ENCODE measurements at places on chromosomes 4 and X.

DNA sequence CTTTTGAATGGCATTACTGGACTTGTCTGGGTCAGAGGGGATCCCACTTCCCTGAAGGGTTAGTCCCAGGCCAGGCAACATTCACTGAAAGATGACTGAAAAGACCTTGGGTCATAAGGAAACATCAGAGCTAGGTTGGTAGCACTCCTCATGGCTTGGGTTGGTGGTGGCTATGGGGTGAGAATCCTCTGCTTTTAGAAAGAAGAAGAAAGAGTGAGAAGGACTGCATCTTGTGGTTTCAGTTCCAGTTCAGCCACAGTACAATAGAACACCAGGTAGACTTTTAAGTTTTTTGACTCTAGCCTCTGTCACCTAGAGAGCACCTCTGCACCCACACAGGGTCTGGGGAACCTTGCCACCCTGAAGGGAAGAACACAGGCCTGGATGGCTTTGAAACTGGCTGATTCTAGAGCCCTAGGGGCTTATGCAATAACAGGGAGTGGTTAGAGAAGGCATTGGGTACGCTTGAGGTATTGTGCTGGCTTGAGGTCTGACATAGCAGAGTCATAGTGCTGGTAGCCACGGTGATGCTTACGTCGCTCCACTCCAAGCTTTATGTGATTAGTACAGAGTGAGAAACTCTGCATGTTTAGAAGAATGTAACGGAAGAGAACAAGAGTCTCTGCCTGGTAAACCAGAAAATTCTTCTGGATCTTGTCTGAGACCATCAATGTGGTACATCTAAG is 36.5 kb downstream of the PRR32 start:
- no peak for DNase-seq

GRCh38 chrX:16869393-16870094 is 618 bp downstream of the RBBP7 start:
- peak; percentile 3 for DNase-seq

DNA sequence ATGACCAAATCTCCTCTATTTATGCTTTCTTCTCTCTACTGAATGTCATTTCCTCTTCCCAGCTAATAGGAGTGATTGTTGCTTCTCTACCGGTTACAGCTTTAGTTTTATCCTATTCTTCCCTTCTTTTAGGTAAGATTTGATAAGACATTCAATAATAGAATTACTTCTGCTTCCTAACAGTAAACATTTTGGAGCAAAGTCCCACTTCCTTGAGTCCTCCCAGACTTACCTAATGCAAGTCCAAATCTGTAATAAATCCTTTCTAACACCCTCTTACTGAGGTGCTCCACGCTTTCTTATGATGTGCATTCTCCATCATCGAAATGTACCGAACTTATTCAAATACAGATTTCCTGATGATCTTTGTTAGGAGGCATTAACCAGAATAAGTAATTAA is 79.2 kb upstream of the GPM6A start:
- DNase-seq = no peak

DNA sequence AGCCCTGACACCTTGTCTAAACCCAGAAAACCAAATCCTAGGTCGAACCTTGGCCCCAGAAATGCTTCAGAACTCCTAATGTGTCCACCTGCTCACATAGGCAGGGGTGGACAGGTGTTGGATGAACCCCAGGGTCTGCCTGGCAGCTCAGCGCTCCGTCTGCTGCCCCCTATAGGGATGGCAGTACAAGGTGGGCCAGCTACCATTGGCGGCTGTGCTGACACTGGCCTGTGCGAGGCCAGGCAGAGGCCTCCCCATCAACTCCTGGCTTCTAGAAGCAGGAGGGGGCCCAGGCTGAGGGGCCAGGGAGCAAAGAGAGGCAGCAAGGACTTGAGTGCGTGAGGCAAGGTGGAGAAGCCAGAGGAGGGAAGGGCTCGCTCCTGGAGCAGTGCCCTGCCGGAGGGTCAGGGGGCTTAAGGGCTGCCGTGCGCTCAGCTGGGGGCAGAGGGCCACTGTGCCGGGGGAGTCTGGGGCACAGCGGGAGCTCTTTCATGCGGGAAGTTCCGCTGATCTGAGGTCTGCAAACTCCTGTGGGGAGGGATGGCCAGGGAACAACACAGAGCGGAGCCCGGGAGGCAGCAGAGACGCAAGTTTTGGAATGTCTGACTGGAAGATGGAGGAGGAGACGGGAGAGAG is 20.6 kb downstream of the CCNQ start:
- no peak for DNase-seq

GRCh38 chr4:156623376-156623775 is 348.2 kb downstream of the PDGFC start:
- no peak for DNase-seq

- no peak for DNase-seq
Observed at GRCh38 chrX:17930850-17931249, 69.8 kb upstream of the RAI2 start.

DNA sequence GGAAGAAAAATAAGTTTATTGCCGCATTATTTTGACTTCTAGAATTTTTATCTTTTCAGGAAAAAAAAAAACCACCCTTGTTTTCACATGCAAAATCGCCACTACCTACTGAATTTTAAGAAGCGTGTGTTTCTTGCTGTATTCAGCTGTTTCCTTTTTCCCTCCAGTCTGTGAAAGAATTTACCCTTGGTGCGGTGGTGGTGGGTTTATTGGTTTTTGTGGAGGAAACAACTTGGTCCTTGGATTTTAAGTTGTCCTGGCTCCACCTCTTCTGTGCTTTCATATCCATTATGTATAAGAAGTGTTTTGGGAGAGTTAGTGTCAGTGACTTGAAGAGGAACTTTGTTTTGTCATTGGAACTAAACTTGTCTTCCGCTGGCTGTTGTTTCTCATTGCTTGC is 8.1 kb downstream of the RAPGEF2 start:
- DNase-seq = no peak

DNA sequence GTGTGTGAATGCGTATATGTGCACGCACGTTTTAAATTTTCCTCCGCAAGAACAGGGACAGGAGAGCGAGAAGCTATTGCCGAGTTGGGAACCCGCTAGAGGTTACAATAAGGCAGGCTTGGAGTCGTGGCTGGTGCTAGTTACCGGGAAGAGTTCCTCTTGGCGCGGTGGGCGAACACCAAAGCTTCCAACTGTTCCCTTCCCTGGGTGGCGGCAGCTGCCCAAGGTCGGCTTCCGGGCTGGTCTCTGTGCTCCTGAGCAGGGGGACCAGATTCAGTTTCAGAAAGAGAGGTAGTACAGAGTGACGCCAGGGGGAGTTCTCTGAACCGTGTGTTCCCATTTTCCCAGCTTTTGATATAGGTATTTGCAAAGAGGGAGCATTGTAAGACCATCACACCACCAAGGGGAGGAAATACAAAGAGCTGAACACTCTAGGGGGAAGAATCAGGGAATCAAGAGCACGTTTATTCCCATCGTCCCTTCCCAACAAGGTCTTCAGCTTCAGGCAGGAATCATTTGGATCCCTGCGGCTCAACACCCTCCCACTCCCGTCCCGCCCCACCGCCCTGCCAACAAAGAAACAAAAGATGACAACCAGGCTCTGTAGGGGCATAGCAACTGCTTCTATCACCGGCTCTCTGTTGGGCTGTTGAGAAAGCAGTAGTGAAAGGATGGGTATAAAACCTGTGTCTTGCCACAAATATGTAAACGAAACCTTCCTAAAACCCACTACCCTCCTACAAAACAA is 113.6 kb upstream of the TEX13C start:
- no peak for DNase-seq

- DNase-seq = no peak
Observed at GRCh38 chr4:151251603-151252304, 25.2 kb upstream of the PRSS48 start.

- no peak for DNase-seq
Observed at GRCh38 chr4:185395238-185395955, at the start of gene LRP2BP. TSS of gene LRP2BP (minus strand) at chr4:185395924. CDS start at chr4:185378186, 17,738 bp downstream.

GRCh38 chrX:44025555-44025954 is 52.4 kb upstream of the NDP start:
- DNase-seq = no peak

GRCh38 chr4:95087657-95088455 is 330.1 kb downstream of the BMPR1B start:
- DNase-seq = no peak

GRCh38 chrX:103878466-103879122 is 46.5 kb upstream of the RAB9B start:
- no peak for DNase-seq

DNA sequence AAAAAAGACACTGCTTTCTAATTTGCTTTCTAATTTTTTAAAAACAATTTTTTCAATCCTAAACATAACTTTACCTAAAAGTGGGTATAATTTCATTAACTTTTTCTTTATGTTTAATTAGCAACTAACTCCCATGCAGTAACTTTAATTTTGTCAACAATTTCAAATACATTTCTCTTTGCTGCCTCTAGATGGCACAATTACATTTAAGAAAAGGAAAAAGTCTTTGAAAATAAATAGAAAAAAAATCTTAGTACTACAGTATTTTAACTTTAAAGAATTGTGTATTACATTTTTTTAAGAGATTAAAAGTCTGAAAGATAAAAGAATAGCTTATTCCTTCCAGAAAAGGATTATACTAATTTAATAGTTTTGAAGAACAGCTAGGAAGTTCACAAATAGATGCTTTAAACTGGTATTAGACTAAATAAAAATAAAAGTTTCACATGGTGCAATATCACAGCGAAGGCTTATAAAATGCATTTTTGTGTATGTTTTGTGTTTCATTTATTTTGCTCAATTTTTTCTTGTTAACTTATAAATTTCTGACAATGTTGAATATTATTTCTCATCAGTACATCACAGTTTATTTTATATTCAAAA is 105.1 kb downstream of the ADGRA3 start:
- no peak for DNase-seq

DNA sequence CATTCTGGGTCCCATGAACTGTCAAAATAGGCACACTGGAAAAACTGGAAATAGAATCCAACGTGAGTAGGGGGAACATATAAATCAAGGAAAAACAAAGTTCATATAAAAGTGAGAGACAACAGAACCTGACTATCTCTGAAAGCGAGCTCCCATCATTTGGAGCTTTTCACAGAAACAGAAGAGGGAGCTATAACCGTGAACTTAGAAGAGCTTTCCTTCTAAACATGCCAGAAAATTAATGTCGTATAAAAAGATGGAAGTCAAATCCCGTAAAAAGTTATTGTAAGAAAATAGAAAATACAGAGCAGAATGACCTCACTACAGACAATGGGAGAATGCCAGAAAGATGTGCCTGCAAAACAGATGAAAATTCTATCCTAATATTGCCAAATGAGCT is 23.9 kb upstream of the HSD17B10 start:
- DNase-seq = no peak

GRCh38 chr4:148067301-148067916 is 335.5 kb downstream of the ARHGAP10 start:
- no peak for DNase-seq

GRCh38 chrX:155767051-155767875 is 113.9 kb upstream of the VAMP7 start:
- no peak for DNase-seq

DNA sequence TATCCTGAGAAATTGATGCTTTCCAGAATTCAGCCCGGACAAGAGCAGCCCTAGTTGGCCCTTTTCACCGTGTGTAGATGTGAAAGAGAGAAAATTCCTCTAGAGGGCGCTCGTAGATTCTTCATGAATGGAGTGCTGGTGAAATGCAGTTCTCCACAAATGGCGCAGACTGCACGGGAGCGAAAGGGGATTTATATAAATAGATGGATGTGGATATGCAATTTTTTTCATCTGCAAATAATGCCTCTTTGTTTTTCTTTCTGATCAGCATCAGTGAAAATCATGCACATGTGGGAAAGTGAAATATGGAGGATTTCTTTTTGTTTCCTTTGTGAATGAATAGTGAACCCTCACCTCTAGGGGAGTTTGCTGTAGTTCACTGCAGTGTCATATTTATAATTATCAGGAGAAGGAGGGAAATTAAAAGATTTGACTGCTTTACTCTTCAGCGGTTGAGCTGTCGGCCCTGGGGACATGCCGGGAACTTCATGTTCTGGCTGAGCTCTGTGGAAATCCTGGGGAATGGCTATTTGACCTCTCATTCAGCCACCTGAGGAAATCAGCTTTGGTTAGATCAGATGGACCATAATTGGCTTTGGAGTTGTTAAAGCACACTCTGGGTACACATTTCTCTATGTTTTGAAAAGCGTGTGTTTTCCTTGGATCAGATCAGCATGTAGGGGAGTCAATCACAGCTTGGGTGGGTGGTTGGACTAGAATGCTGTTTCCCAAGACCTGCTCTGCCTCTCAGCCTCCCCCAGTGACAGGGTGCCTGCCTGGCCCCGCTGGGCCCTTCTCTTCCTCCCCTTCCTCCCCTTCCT is 115.0 kb upstream of the SHISA3 start:
- no peak for DNase-seq

- no peak for DNase-seq
Observed at GRCh38 chr4:7584606-7585159, 150.0 kb upstream of the PSAPL1 start.

DNA sequence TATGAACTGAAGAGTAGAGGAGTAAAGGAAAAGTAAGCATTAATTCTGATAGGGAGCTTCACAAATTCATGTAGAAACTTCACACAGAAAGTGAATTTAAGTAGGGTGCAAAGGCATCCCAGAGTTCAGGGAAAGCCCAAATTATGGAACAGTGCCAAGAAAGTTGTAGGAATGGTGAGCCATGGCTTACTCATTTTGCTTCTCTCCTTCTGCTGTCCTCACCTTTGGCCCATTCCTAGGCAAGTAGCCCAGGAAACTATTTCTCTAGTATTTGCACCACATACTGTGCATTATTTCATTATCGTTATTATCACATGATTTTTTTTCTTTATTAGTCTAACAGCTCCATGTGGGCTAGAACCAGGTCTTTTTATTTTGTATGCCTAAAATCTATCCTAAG is 34.9 kb upstream of the IL1RAPL1 start:
- DNase-seq = no peak

GRCh38 chr4:163816494-163816893 is 322.0 kb downstream of the TMA16 start:
- no peak for DNase-seq

DNA sequence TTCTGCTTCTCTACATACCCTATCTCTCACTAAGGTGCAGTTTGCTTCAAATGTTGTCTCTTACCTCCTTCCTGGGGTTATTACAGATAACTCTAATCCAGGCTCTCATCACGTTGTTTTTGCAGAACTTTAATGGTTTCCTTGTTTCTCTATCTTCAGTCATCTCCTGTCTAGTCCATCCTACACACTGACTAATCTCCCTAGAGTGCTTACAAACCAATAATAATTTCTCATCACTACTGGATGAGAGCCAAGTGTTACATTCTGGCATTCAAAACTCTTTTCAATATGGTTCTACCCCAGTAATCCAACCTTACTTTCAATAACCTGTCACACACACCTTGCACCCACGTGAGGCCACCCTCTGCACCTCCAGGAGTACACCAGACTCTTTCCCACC is 86.1 kb downstream of the SYNPO2 start:
- no peak for DNase-seq
